ENCODE measurements at places on chromosomes 4 and X.

DNA sequence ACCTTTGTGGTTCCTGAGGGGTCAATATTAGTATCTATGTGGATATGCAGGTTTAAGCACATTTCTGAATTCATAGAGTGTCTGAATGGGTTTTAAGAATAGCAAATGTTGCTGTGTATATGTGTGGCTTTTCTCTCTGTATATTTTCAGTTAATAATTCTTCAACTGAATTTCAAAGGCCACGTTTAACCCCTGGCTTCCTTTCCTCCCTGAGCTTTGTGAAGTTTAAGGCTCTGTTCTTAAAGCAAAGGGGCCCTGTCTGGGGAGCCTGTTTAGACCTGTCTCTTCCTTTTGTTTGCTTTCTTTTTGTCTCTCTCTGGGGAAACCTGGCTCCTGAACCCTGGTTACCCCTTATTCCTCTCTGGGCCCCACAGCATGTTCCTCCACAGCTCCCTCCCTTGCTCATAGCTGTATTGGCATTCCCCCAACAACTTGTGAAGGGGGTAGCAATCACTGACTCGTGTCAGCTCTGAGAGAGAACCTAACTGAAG is 139.1 kb downstream of the COL4A6 start:
- no peak for DNase-seq

- DNase-seq = no peak
Observed at GRCh38 chrX:130267956-130268448, 697 bp downstream of the ZNF280C start.

DNA sequence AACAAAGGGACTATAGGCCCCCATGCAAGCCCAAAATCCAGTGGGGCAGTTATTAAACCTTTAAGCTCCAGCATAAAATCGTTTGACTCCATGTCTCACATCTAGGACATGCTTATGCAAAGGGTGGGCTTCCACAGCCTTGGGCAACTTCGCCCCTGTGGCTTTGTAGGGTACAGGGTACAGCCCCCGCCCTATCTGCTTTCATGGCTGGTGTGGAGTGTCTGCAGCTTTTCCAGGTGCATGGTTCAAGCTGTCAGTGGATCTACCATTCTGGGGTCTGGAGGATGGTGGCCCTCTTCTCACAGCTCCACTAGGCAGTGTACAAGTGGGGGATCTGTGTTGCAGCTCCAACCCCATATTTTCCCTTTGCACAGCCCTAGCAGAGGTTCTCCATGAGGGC is 559.8 kb upstream of the TECRL start:
- DNase-seq = no peak

DNA sequence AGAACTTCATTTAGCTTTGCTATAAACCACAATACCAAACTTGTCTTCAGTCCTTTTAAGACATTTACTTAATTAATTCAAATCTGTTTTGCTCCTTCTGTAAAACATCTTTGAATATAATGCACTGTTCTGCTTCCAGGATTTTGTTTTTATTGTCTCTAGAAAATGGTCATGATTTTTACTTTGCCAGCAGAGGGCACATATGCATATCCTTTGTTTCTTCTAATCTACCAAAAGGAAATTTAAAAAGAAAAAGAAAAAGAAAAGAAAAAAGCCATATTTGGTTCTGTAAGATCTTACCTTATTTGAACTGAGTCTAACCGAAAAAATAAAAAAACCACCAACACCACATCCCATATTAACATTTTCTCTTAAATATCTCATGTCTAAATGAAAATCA is 101.9 kb upstream of the CCSER1 start:
- no peak for DNase-seq

GRCh38 chrX:15672881-15673280 is 8.3 kb upstream of the CLTRN start:
- DNase-seq = no peak

- DNase-seq = no peak
Observed at GRCh38 chr4:1722551-1723118, 1.3 kb downstream of the TACC3 start.

DNA sequence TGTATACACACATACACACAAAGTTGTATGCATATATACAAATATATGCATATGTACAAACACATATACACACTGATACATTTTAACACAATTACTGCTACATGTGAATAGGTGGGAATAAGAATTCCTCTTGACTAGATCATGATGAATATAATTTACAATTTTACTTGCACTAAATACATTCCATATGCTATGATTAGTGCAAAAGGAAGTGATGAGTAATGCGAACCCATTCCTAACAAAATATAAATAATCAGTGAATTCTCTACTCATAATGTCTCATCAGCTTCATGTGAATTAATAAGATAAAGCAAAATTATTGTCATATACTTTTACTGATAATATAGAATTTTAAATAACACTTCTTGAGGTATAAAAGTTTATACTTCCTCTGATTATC is 1077.3 kb upstream of the PCDH10 start:
- no peak for DNase-seq

- DNase-seq = no peak
Observed at GRCh38 chrX:150062292-150063137, 124.2 kb upstream of the EOLA2 start.

DNA sequence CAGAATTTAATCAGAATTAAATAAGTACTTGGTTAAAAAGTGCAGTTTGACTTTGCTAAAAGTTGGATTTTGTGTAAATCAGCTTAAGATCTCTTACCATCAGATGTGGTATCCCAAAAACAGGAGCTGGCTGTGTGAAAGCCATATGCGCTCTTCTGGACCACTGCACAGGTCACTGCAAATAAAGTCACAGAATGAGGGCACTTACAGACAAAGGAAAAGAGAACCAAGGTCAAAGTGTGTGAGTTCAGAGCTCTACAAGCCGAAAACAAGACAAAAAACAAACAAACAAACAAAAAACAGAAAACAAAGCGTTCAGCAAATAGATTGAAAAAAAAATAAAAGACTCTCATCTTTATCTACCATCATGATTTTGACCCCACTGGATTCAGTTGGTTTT is 6.4 kb downstream of the DYNLT3 start:
- DNase-seq = no peak

DNA sequence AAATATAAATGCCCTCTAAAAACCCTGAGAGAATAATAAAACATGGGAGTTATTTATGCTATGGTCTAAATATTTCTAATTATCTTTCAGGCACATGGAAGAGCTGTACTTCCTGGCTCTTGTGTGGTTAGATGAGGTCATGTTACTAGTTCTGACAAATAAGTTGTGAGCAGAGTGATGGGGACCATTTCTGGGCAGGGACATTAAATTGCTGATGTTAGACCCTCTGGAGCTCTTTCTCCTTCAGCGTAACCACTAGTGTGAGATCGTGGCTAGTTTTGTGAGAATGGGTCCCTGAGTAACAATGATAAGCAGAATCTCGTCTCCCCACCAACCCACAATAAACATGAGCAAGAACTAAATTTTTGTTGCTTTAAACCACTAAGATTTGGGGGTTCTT is 108.0 kb downstream of the MAML3 start:
- DNase-seq = no peak

DNA sequence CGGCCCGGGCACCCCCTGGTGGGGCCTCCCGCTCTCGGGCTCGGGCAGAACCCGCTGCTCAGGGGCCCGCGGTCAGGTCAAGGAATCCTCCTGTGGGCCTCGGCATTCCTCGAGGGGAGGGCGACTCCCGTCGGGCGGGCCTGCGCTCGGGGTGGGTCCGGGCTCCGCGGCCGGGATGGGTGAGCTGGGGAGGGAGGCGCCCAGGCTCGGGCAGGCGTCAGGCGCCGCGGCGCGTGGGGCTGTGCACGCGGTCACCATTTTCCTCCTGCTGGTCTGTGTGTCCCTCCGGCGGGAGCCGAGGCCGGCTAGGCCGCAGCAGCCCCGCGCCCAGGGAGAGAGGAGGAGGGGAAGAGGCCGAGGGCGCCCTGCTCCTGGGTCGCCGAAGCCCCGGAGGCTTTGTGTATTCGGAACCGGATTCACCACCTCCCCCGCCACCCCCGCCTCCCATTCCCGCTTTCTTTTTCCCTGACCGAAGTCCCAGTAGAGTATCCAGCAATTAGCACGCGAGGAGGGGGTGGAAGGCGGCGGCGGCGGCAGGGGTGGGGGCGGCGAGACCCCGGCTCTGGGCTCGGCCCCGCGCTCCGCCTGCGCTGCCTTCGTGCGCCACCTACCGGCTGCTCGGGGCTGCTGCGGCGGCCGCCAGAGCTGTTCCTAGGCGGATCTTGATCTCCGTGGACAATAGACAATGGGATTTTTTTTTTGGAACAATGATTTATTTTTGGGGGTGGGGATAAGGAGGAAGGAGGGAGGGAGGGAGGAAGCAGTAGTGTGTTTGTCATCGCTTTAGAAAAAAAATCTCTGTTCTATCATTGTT is 99.0 kb upstream of the MAML3 start:
- DNase-seq = peak; percentile 66

DNA sequence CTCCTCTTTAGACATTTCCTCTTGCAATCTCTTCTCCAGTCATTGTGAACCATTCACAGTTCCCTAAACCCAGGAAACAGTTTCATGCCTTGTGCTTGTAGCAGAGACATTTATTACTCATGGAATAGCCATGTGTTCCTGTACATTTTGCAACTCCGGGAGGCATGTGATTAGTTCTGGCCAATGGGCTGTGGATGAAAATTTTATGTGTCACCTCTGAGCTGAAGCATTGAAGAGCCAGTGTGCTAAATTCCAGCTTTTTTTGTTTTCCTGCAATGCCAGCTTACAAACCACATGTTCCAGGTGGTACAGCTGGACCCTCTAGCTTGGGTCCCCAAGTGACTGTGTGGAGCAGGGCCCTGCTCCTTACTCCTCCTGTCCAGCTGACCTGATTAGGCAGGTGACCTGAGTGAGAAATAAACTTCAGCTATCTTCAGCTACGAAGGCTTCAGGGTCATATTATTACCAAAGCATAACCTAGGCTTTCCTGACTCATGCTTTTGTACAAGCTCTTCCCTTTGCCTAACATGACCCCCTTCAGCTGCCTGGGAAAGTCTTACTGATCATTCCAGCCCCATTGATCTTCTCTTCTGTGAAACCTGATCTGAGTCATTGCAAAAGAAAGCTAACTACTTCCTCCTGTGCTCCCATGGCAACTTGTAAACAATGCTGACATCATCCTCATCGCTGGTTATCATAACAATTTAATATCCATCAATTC is 200.4 kb downstream of the PTTG2 start:
- DNase-seq = peak; percentile 37

DNA sequence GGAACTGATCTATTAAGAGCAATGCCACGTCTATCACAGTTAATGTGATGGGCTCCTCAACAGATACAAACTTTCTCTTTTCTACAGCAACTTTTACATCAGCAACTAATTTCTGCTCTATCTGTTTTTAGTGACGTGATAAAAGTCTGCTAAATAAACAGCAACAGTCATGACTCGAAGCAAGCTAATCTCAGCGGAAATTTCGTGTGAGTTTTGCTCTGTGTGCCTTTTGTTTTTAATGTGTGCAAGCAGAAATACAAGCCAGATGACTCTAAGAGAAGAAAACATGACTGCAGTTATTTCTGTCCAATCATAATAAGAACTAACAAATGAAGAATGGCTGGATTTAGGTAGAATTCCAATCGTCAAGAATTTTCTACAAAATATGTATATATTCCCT is 214.3 kb downstream of the LDB2 start:
- no peak for DNase-seq

DNA sequence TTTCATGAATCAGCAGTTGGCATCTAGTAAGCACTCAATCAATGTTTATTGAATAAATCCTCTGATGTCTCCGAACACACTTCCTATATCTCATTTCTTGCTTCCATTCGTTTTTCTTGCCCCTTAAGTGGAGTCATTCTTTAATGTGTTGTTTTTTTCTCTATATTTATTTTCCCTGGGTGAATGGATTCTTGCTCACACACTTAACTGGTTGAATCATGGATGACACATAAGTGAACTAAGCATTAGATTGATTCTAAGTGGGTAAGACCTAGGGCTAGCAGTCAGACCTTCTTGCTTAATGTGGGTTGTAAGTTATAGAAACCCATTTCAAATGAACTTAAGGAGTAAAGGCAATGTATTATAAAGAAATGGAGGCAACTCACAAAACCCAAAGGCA is 111.1 kb downstream of the RTL3 start:
- DNase-seq = no peak

DNA sequence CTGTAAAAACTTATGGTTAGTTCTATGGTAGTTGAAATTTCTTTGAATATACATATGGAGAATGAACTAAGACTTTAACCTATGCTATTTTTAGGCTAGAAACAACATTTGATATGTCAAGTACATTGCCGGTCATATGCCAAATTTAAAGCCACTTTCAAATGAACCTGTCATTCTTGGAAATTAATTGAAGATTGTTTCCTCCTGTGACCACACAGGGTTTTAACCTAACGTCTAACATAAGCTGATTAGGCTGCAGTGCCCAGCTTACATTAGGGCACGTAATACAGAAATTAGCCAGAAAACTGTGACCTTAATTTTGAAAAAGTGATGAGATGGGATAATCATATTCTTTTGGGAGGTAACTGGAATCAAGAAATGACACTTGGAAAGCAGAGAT is 645.9 kb downstream of the FSTL5 start:
- DNase-seq = no peak

- DNase-seq = no peak
Observed at GRCh38 chr4:99088023-99088449, 552 bp downstream of the ADH5 start.

DNA sequence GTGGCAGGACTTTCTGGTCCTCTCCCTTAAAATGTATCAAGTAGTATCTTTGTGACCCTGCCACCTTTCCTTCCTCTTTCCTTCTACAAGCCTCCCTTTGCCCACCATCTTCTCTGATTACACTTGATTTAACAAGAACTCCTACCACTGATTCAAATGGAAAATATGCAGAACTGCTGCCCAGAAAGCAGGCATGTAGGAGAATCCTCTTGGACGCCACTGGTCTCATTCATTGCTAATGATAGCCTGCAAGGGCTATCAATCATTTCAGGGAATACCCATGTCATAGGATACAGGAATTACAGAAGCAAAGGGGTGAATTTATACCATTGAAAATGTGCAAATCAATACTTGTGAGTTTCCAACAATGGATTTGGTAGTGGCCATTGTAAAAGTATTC is 294.6 kb upstream of the NRK start:
- no peak for DNase-seq

DNA sequence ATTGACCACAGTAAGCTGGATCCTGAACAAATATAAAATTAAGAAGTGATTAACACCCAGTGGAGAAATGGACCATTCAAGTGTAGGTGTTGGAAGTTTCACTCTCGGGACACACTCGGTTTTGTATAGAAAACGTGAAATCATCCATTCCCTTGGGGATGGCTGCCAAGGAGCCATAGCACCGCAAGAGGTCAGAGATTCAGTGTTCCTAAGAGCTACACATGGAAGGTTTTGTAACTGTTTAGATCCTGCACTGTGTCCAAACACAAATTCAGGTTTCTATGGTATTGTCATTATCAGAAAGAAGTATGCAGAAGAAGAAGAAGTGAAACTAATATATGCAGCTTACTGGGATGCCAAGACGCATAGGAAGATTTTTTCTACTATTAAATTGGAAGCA is 281.0 kb downstream of the LDB2 start:
- no peak for DNase-seq

DNA sequence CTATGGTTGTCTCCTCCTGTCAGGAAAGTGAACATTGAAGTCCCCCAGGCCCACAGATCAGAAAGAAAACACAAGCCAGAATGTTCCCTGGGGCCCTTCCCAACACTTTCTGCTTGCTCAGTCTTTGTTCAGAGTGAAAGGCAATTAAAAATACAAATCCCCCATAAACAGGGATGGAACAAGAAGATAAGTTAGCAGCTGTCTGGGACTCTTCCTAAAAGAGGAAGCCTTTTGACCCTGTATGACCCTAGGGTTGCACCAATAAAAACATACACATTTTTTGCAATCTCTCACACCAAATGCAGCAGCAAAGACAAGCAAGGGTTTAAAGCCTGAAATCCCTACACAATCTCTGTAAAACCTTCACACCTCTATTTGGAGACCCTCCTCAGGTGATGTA is 22.6 kb downstream of the IRF2 start:
- no peak for DNase-seq
